ENCODE measurements at places on chromosomes 4 and X.

GRCh38 chr4:38455092-38455862, 208.7 kb upstream of the KLF3 start:
- peak; percentile 40 for DNase-seq

GRCh38 chr4:138241281-138242075, 671 bp downstream of the SLC7A11 start:
- DNase-seq = no peak

DNA sequence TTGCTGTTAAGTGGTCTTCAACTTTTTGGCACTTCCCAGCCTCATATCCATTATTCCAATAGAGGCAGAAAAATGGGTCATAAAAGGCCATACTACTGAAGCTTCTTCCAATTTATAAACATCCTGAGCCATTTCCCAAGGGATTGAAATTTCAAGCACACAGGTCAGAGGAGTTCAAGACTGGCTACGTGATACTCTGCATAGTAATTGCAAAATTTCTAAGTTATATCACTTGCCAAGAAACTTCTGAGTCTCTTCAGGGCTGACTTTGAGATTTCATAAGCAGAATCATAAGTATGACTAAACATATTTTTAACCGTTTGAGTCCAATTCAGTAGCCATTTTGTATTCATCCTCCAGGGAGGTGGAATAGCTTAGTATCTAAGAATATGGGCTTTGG, 75.6 kb upstream of the RXFP1 start:
- no peak for DNase-seq

GRCh38 chr4:84219656-84220055, 279.4 kb downstream of the NKX6-1 start:
- no peak for DNase-seq

DNA sequence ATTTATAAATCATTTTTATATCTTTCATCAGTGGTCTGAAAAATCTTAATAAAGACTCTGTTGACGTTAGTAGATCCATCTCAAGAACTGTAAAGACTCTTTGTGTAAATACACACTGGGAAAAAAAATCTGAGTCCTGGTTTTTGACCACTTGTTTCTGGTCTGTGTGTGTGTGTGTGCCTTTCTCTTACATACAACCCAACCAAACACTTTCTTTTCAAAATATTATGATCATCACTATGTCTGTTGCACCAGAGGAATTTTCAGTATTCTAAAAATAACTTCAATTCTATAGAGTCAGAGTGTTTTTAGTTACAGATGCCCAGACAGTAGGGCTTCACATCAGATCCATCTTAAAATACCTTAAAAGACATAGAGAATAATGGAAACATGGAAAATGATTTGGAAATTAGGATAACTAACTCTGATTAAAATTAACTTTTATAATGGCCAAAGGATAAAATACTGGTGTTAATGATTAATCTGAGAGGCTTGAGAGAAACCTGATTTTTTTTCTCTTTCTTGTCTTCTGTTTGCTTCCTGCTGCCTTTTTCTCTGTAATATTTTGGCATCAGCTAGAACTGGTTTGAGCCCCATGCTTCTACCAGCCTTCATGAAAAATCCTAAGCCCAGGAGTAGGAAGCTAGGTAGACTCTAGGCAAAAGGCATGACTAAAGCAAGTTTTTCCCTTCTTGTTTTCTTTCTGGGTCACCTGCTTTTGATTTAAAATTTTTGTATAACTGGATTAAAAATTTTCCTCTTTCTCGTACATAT, 99.7 kb downstream of the ATXN3L start:
- no peak for DNase-seq

DNA sequence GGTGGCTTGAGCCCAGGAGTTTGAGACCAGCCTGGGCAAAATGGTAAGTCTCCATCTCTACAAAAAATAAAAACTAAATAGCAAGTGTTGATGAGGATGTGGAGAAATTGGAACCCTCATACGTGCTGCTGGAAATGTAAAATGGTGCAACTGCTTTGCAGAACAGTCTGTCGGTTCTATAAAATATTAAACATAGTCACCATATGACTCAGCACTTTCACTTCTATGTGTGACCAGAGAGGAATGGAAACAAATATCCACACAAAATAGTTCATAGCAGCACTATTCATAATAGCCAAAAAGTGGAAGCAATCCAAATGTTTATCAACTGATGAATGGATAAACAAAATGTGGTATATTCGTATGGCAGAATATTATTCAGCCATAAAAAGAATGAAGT, 60.8 kb upstream of the FMR1 start:
- no peak for DNase-seq

DNA sequence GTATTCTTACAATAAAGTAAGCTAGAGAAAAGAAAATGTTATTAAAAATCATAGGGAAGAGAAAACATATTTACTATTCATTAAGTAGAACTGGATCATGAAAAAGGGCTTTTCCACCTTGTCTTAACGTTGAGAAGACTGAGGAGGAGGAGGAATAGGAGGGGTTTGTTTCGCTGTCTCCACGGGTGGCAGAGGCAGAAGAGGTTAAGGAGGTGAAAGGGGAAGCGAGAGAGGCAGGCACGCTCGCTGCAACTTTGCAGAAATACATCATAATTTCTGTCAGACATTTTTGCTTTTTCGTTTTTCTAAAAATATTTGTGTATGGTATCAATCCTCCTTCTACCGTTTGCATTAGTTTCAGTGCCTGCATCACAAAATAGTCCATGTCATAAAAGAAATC, 2375.1 kb upstream of the AGA start:
- no peak for DNase-seq

DNA sequence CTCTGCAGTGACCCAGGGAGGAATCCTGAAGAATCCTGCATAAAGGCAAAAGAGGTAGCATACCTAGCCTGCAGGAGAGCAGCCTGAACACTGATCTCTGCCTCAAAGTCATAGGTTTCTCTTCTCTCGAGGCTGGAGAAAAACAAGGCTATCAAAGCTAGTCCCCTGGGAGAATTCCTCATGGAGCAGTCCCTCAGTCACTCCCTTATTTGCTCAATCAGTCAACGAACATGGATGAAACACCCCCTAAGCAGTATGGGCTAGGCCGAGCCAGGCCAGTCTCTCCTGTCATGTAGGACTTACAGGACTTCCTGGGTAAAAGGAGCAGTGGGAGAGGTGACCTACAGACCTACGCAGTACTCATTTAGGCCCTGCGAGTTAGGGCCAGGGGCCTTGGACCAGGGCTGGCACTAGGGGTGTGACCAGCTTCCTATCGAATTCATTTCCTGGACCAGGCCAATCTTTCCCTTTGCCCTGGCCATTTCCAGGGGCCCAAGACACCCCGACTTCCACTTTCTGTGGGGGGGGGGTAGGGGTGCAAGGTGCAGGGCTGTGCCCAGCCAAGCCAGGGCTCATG, 164.1 kb downstream of the EFNB1 start:
- no peak for DNase-seq

DNA sequence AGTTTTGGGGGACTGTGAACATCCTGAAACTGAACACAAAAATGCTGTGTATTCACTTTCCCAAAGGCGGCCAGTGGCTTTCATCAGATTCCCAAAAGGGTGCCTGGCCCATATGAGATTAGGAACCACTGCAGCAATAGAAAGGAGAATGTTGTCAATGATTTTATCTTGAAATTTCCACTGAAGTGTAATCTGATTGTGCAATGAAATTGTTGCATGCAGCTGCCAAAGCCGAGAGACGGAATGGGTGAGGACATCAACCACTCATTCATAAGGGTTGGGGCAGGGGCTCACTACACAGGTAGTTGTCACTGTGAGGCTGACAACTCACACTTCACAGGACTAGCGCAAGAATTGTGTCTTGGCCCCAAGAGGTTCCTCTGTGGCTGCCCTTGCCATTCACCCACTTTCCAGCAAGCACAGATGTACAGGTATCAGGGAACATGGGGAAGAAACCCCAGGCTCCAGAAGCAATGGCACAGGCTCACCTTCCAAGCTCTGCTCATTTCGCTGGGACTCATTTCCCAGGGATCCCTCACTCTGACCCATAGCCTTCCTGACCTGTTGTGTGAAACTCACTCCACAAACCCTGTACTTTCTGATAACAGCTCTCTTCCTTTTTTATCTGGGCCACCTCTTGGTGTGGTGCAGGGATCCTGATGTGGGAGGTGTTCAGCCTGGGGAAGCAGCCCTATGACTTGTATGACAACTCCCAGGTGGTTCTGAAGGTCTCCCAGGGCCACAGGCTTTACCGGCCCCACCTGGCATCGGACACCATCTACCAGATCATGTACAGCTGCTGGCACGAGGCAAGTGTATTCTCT, 48.8 kb downstream of the BMX start:
- DNase-seq = no peak

GRCh38 chr4:176611381-176611780, 181.3 kb downstream of the VEGFC start:
- no peak for DNase-seq

- no peak for DNase-seq
These were observed 73.2 kb upstream of the C1QTNF7 start for GRCh38 chr4:15354371-15355297.

DNA sequence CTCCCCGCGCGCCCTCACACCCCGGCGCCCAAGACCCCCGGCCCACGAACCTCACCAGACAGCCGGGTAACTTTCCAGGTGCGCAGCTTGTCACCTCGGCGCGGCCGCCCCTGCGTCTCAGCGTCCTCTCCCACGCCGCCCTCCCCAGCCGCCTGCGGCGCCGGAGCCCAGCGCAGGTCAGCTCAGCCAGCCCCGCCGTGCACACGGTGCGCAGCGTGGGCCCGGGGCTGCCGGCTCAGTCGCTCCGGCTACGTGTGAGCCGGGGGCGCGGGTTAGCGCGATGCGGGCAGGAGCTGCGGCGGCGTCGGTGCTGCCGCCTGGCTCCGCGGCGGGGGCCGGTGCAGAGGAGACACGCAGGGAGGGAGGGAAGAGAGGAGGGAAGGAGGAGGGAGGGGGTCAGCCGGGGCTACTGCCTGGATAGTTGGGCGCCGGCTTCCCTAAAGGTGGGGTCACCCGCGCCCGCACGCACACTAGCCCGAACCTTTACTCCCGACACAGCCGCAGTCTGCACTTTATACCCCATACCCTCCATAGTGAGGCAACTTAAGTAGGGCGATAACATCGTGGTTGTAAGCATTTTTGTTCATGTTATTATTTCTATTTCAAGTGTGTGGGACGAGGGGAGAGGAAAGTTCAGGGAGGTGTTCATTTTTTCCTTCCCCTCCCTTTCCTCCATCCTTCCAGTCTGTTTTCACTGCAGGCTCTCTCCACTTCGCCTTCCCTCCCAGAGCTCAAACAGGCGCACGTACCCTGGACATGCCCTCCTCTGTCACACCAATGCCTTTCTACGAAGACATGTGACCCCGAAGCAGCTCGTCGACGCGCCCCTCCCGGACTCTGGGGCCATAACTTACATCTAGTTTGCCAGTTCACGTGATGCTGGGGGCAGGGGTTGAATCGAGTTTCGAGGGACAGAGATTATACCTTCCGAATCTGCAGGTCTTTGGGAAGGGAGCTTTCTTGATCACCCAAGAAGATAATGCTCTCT, at the start of gene PRKG2:
PRKG2 (minus strand) TSS at position 342 of the 988 bp plus-strand sequence. CDS start 10,175 bp downstream, outside the sequence.
- peak; percentile 1 for DNase-seq

GRCh38 chr4:39950861-39951481, 26.7 kb downstream of the PDS5A start:
- no peak for DNase-seq

DNA sequence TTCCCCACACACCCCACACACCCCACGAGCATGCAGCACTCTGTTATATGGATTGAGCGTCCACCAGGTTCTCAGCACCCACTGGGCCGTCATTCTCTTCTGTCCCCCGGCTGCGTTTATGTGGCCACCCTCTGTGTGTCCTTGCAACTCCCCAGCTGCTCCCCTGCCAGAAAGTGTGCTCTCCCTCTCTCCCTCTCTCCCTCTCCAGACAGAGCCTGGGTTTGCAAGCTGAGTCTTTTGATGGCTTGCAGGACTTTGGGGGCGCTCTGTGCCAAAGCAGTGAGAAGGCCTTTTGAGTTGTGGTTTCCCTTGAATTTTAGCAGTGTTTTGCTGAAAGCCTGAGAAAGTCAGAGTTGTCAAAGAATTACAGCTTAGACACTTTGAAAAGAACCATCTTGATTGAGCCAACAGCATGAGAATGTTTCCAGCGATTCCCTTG, 173.5 kb downstream of the DCLK2 start:
- no peak for DNase-seq

DNA sequence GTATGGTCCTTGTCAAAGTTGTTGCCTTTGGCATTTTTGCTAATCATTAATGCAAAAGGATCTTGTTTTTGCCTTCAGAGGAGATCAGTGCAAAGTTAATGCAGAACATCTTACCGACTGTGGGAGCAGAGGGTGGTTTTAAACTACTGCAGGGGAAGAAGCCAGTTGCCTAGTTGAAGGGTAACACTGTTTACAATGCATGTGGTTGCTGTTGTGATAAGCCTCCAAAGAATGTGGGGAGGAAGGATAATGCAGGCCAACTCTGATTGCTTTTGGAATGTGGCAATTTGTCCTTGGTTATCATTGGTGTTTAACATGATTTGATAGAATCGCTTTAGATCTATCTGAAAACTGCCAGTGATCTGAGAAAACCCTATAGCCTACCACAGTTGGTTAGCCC, 204.3 kb upstream of the TLL1 start:
- DNase-seq = no peak

DNA sequence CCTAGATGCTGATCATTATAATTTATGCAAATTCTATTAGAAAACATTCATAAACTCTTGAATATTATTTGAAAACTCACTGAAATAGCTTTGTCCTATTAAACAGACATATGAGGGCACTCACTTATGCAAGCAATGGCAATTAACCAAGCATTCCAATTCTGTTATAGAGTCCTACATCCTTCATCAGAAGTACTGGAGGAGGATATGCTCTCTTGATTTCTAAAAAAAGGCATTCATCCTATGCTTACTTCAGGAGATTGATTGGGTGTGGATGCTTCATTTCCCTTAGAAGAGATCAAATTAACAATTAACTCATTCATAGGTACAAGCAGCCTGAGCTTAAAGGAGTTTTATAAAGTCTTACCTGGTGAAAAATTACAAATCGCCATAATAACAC, 1317.2 kb downstream of the PCDH7 start:
- DNase-seq = no peak

GRCh38 chr4:95217197-95217596, 331.6 kb downstream of the UNC5C start:
- no peak for DNase-seq

GRCh38 chr4:105504744-105505143, 30.9 kb upstream of the PPA2 start:
- DNase-seq = no peak

DNA sequence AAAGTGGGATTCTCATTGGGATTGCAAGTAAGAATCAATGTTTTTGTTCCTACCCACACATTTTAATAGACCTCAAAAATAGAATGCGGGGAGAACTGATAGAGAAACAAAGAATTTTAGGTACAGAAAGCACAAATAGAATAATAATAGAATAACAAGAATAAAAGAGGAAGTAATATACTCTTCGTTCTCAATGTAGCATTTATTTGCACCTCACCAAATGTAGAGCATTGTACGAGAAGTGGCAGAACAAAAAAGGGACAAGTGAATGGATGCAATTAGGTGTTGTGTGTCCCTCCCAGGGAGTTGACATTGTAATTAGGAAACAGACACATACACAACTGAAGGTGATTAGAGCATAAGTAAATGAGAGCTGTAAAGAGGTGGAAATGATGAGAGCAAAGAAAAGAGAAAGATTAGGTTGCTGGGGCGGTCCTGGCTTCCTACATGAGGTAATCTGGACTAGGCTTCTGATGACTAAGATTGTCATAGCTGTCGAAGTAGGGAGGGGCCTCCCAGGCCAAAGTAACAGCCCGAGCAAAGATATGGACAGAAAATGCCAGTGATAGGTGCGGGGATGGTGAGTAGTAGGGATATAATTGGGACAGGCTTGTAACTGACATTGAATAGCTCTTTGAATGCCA, 10.4 kb downstream of the RAB9A start:
- no peak for DNase-seq
